ENCODE measurements at places on chromosomes 11 and 22.

DNA sequence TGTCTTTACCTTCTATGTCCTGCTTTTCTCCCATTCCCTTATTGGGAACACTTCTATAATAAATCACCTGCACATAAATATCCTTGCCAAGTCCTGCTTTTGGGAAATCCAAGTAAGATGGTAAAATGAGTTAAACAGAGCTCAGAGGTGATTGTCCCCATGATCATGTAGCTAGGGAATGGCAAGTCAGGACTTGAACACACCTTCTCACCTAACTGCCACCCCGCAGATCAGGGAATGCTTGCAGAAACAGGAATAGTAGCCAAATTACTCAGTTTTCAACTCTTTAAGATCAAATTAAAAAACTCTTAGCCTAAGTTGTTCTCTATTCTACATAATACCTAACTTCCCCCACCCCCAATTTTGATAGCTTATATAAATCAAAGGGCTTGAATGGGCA lies 16.0 kb downstream of the OOSP3 start:
- no peak for DNase-seq

- peak; percentile 95 for DNase-seq
Observed at GRCh38 chr11:66970807-66971442, 4.2 kb upstream of the C11orf86 start.

GRCh38 chr22:24965822-24966626 lies 13.5 kb downstream of the KIAA1671 start:
- peak; percentile 34 for DNase-seq

GRCh38 chr22:27851974-27852746 lies 50.6 kb upstream of the MN1 start:
- DNase-seq, result no peak

DNA sequence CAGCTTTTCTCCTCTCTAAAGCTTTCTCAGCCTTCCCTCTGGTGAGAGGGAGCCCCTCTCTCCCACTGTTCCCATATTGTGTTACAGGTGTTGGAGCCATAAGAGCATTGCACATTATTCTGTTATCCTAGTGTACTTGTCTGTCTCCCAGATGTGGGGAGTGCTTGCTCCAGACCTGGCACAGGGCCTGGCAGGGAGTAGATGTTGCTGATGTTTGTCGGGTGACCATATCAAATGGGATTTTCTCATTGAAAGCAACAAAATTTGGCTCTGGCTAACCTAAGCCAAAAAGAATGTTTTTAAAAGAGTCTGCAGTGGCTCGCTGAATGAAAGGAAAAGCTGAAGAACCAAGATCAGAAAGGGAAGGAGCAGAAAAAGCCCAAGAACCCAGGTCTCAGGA lies 41.1 kb downstream of the CYB5R2 start:
- DNase-seq, result no peak

Data from A172 (cell line).